Stomach (tissue), 19 donors: ENCODE measurements at places on chromosomes 5 and 9. TPM values are rescaled to one million over a fixed set of nuclear protein-coding genes. Genes with fewer than 3 reads are reported as not detected.

DNA sequence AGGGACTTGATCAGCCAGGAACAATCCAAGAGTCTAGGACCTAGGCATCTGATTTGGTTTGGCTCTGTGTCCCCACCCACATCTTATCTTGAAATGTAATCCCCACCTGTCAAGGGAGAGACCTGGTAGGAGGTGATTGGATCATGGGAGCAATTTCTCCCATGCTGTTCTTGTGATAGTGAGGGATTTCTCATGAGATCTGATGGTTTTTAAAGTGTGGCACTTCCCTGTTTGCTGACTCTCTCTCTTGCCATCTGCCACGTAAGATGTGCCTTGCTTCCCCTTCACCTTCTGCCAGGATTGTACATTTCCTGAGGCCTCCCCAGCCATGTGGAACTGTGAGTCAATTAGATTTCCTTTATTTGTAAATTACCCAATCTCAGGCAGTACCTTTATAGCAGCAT, 201.7 kb upstream of the ACTBL2 start:
- no peaks in the 10 kb centered on the region for H3K4me1 ChIP-seq

GRCh38 chr9:84141741-84142370, 161.3 kb downstream of the RMI1 start:
- H3K4me1 ChIP-seq = peaks cover 34% of the 10 kb centered on the region
- DNase-seq = no peak
- peaks cover 6% of the 10 kb centered on the region for H3K27me3 ChIP-seq
- no peak overlapping the region for H3K27ac ChIP-seq
- H3K36me3 ChIP-seq = no peaks in the 10 kb centered on the region

DNA sequence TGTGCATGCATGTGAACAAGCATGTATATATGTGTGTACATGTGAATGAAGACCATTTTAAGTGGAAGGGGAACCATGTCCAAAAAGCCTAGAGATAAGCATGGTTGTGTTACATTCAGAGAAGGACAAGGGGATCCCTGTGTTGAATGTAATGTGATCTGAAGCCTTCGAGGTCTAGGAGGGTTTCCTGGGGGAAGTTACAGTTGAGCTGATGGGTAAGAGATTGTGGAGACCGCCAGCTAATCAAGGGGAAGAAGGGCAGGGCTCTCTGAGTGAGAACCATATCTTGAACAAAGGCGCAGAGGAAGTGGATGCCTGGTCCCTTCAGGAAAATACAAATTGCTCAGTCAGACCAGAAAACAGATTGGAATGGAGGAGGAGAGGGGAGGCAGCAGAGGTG, 45.5 kb upstream of the TNFSF15 start:
- H3K27ac ChIP-seq = no peak overlapping the region
- no peak overlapping the region for H3K4me3 ChIP-seq
- DNase-seq = no peak
- no peaks in the 10 kb centered on the region for H3K36me3 ChIP-seq

- peak overlapping the region; percentile 71 for H3K4me3 ChIP-seq
- DNase-seq = no peak
- H3K4me1 ChIP-seq = peaks cover 28% of the 10 kb centered on the region
- H3K36me3 ChIP-seq = peaks cover 14% of the 10 kb centered on the region
- peak overlapping the region; percentile 97 for H3K27ac ChIP-seq
- no peaks in the 10 kb centered on the region for H3K27me3 ChIP-seq
Observed at GRCh38 chr5:163459462-163459818, 462 bp downstream of the NUDCD2 start.

- H3K4me1 ChIP-seq = no peaks in the 10 kb centered on the region
- no peak overlapping the region for H3K27ac ChIP-seq
- no peak for DNase-seq
- no peaks in the 10 kb centered on the region for H3K36me3 ChIP-seq
- no peaks in the 10 kb centered on the region for H3K27me3 ChIP-seq
- no peak overlapping the region for H3K4me3 ChIP-seq
Observed at GRCh38 chr5:162882629-162883028, 554.8 kb upstream of the CCNG1 start.

GRCh38 chr5:55544341-55544740, 9.6 kb upstream of the PLPP1 start:
- H3K4me3 ChIP-seq = no peak overlapping the region
- no peak overlapping the region for H3K27ac ChIP-seq
- no peak for DNase-seq
- H3K27me3 ChIP-seq = no peaks in the 10 kb centered on the region

DNA sequence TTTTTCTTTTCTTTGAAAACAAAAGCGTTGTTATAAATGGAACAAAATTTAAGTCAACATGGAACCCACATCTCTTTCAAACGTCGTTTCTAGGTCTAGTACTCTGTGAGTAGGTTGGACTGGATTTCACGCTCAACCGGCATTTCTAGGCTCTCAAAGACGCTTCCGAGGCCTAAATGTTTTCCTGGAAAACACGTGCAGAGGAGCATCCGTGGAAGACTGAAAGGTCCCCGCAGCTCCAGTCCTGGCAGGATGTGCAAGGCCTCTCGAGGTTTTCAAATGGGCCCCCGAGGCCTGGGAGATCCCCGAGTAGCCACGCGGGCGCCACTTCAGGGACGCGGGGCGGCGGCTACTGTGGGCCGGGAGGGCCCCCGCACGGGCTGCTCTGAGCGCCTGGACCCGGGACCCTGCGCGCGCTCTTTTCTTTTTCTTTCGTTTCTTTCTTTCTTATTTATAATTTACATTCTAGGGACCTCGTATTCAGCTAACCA, 4.2 kb upstream of the IRX2 start:
- DNase-seq = no peak
- peak overlapping the region; percentile 68 for H3K4me3 ChIP-seq
- H3K27me3 ChIP-seq = peaks cover 26% of the 10 kb centered on the region
- H3K36me3 ChIP-seq = no peaks in the 10 kb centered on the region
- H3K4me1 ChIP-seq = peaks cover 25% of the 10 kb centered on the region

GRCh38 chr9:33187519-33188218, 20.5 kb upstream of the B4GALT1 start:
- no peak overlapping the region for H3K4me3 ChIP-seq
- no peaks in the 10 kb centered on the region for H3K36me3 ChIP-seq
- DNase-seq = peak; percentile 84
- peaks cover 35% of the 10 kb centered on the region for H3K4me1 ChIP-seq
- H3K27ac ChIP-seq = peak overlapping the region; percentile 83

GRCh38 chr5:39394946-39395345, 29.8 kb downstream of the DAB2 start:
- H3K27ac ChIP-seq = peak overlapping the region; percentile 52
- H3K4me1 ChIP-seq = peaks cover 27% of the 10 kb centered on the region
- no peak overlapping the region for H3K4me3 ChIP-seq
- no peak for DNase-seq
- H3K36me3 ChIP-seq = peaks cover 3% of the 10 kb centered on the region

DNA sequence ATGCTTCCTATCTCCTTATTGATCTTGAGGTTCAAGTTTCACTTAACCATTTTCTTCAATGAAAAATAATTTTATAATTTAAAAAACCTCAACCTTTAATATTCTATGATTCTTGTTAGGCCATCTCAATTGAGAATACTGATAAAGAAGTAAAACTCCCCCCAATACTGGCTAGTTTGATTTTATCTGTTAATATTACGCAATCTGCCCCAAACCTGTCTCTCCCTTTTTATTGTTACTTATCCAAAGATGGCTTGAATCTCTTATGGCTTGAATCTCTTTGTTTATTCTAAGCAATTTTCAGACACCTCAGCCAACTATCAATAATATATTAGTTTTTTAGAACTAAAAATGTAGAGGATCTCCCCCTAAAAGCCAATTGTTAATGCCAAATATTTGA, 4.1 kb upstream of the PCDHAC2 start:
- H3K4me1 ChIP-seq = peaks cover 21% of the 10 kb centered on the region
- H3K36me3 ChIP-seq = no peaks in the 10 kb centered on the region
- H3K27ac ChIP-seq = no peak overlapping the region
- no peak for DNase-seq
- H3K27me3 ChIP-seq = no peaks in the 10 kb centered on the region

GRCh38 chr9:130165579-130165978, 6.6 kb upstream of the NCS1 start:
- H3K4me3 ChIP-seq = no peak overlapping the region
- no peaks in the 10 kb centered on the region for H3K4me1 ChIP-seq
- H3K27ac ChIP-seq = no peak overlapping the region
- H3K36me3 ChIP-seq = no peaks in the 10 kb centered on the region
- no peaks in the 10 kb centered on the region for H3K27me3 ChIP-seq

- no peak for DNase-seq
- no peaks in the 10 kb centered on the region for H3K27me3 ChIP-seq
- no peak overlapping the region for H3K4me3 ChIP-seq
- H3K27ac ChIP-seq = no peak overlapping the region
- no peaks in the 10 kb centered on the region for H3K36me3 ChIP-seq
- no peaks in the 10 kb centered on the region for H3K4me1 ChIP-seq
Observed at GRCh38 chr5:158537366-158537765, 562.4 kb downstream of the EBF1 start.

- no peaks in the 10 kb centered on the region for H3K27me3 ChIP-seq
- no peaks in the 10 kb centered on the region for H3K4me1 ChIP-seq
- no peak overlapping the region for H3K4me3 ChIP-seq
- H3K27ac ChIP-seq = no peak overlapping the region
Observed at GRCh38 chr5:7372399-7372798, 23.5 kb upstream of the ADCY2 start.

DNA sequence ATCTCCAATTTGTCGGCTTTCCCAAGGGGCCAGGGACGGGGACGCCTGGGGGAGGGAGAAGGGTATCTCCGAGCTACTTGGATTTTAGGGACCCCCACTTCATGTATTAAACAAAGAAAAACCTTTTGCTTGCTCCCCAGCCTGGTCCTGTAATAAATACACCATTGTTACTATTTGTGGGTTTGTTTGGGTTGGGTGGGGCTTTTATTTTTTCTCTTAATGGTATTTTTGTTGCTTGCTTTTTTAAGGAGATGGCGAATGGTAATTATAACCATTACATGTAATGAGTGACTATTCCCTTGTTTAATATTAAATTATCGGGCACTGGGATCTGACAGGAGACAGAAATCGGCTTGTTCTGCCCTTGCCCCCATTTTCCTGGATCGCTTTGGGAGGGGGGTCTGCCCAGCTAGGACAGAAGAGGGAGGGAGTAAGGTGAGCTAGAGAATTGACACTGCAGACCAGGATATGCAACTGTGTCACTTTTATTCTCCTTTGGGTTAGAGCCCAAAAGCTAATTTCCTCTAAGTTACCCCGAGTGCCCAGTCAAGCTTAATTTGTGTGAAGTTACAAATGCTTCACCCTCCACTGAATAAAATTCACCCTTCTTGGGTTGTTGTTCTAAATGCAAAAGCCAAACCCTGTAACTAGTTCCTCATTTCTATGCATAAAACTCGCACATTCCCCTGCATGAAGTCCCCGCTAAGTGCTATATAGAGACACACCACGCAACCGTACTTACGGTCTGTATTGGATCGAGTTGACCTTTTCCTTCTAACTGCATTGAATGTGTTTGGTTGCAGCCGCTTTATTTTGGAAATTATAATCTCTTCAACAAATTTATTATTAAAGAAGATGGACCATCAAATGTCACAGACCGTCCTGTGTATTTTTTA, 1.6 kb upstream of the ZNF608 start:
- H3K36me3 ChIP-seq = no peaks in the 10 kb centered on the region
- peak; percentile 69 for DNase-seq
- H3K4me1 ChIP-seq = peaks cover 33% of the 10 kb centered on the region
- peak overlapping the region; percentile 93 for H3K27ac ChIP-seq
- peak overlapping the region; percentile 60 for H3K4me3 ChIP-seq

DNA sequence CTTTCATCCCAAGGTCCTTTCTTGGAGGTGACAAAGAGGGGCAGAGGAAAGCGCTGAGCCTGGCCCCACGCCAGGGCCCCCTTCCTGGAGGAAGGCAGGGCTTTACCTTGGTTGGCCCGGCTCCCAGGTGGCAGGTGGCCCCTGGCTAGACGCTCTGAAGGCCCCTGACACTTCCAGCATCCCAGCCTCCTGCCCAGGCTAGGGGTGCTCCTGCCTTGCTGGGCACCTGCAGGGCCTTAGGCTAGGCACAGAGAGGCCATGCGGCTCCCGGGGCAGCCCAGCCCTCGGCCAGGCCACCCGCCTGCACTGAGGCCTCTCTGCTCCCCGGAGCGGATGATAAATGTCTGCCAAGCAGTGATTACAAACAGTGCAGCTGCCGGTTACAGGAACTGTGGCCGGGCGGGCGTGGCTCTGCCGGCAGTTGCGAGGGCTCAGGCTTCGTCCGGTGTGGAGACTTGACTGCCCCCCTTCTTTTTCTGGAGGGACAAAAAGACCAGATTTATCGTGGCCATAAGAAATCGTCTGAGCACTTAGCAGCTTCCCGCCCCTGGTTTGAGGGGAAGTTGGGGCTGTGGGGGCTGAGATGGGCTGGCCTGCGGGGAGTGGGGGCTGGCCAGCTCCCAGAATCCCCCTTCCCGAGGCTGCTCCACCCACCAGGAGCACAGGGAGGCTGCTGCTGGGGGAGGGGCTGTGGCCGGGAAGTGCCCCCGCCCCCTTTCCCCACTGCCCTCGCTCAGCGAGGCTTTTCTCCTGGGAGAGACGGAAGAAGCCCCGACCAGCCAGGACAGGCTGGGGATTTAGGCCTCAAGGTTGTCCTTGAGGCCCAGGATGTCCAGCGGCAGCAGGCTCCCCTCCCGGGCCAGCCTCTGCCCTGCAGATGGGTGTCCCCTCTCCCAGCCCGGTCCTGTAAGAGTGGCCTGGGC, 31.6 kb upstream of the UBAC1 start:
- H3K27me3 ChIP-seq = peaks cover 27% of the 10 kb centered on the region
- DNase-seq = peak; percentile 75
- peak overlapping the region; percentile 90 for H3K27ac ChIP-seq
- H3K4me3 ChIP-seq = peak overlapping the region; percentile 28
- no peaks in the 10 kb centered on the region for H3K36me3 ChIP-seq

DNA sequence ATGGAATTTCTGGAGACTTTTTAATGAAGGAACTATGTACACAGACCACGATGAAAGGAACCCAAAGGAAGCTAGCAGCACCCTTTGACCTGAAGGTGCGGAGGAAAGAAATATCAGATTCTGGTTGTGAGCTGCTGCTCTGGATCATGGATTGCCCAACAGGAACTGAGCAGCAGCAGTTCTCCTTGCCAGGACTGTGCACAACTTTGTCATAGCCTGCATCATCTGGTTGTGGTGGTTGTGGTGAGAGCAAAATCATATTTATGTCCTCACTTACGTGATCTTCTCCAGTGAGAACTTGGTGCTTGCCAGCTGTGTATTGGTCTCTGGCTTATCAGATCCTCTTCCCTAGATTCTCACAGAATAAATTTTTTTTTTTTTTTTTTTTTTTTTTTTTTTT, 70.7 kb upstream of the LPAR1 start:
- no peaks in the 10 kb centered on the region for H3K27me3 ChIP-seq
- no peak overlapping the region for H3K27ac ChIP-seq
- H3K36me3 ChIP-seq = no peaks in the 10 kb centered on the region
- peak; percentile 5 for DNase-seq
- H3K4me1 ChIP-seq = no peaks in the 10 kb centered on the region

GRCh38 chr5:93249651-93250289, 331.2 kb downstream of the NR2F1-AS1 start:
- H3K4me1 ChIP-seq = no peaks in the 10 kb centered on the region
- H3K36me3 ChIP-seq = no peaks in the 10 kb centered on the region
- H3K27ac ChIP-seq = peak overlapping the region; percentile 59

- peaks cover 35% of the 10 kb centered on the region for H3K36me3 ChIP-seq
- H3K27me3 ChIP-seq = no peaks in the 10 kb centered on the region
- H3K4me3 ChIP-seq = peak overlapping the region; percentile 94
- peak overlapping the region; percentile 88 for H3K27ac ChIP-seq
Observed at GRCh38 chr5:44809215-44809955, 638 bp downstream of the MRPS30 start.

GRCh38 chr5:138978581-138978980, 103.4 kb upstream of the LRRTM2 start:
- no peaks in the 10 kb centered on the region for H3K27me3 ChIP-seq
- no peak overlapping the region for H3K4me3 ChIP-seq
- no peak for DNase-seq
- H3K27ac ChIP-seq = no peak overlapping the region

NSD1 gene
- 6.9 TPM for polyA plus RNA-seq

CDKN2B-AS1 gene
- polyA plus RNA-seq = not detected

SH3GL2 gene
- 3.0 TPM for polyA plus RNA-seq

SUSD3 gene
- 2.0 TPM for polyA plus RNA-seq

SPINK4 gene
- not detected for polyA plus RNA-seq

ZNF622 gene
- polyA plus RNA-seq = 19.0 TPM
